ENCODE measurements at places on chromosomes 3 and 15. TPM values are rescaled to one million over a fixed set of nuclear protein-coding genes. Genes with fewer than 3 reads are reported as not detected.

The SLC2A2 gene
- not detected for polyA plus RNA-seq

The SERPINI2 gene
- not detected for polyA plus RNA-seq

The ERICH6 gene
- polyA plus RNA-seq = 0.41 TPM

The EPHA6 gene
- polyA plus RNA-seq = not detected

The B3GNT5 gene
- polyA plus RNA-seq = not detected

The NR2E3 gene
- polyA plus RNA-seq = 0.78 TPM

The GOLGA8G gene
- not detected for polyA plus RNA-seq

The PPARG gene
- not detected for polyA plus RNA-seq

The RASSF1 gene
- 155 TPM for polyA plus RNA-seq

The CISH gene
- 3.1 TPM for polyA plus RNA-seq

The GCSAM gene
- polyA plus RNA-seq = 34.0 TPM

The GRAMD2A gene
- not detected for polyA plus RNA-seq

The MKRN2OS gene
- not detected for polyA plus RNA-seq

The MAP1A gene
- not detected for polyA plus RNA-seq

The MIX23 gene
- 9.1 TPM for polyA plus RNA-seq

The IL17RC gene
- 6.7 TPM for polyA plus RNA-seq

The XCR1 gene
- not detected for polyA plus RNA-seq

The CD200 gene
- 40.9 TPM for polyA plus RNA-seq

The BCHE gene
- polyA plus RNA-seq = not detected

The ACOX2 gene
- polyA plus RNA-seq = not detected

The ATP8B4 gene
- polyA plus RNA-seq = not detected

The GPR87 gene
- polyA plus RNA-seq = not detected

The UBE3A gene
- polyA plus RNA-seq = 102 TPM

The GFM1 gene
- 29.2 TPM for polyA plus RNA-seq

The P3H2 gene
- polyA plus RNA-seq = not detected

The CNTN3 gene
- not detected for polyA plus RNA-seq

The GOLGA8J gene
- polyA plus RNA-seq = not detected

The RTP4 gene
- 5.9 TPM for polyA plus RNA-seq

The PP2D1 gene
- 0.64 TPM for polyA plus RNA-seq

The ITIH1 gene
- not detected for polyA plus RNA-seq

The PDZRN3 gene
- not detected for polyA plus RNA-seq

The SLC12A8 gene
- not detected for polyA plus RNA-seq

The CCR8 gene
- not detected for polyA plus RNA-seq

The PDIA5 gene
- 4.2 TPM for polyA plus RNA-seq

The DAG1 gene
- 8.9 TPM for polyA plus RNA-seq

The PCSK6 gene
- 0.14 TPM for polyA plus RNA-seq

The CACNA2D3 gene
- not detected for polyA plus RNA-seq

The FAN1 gene
- polyA plus RNA-seq = 9.1 TPM

The SLC9A9 gene
- polyA plus RNA-seq = 9.1 TPM

The ARGFX gene
- polyA plus RNA-seq = not detected

The CPLX3 gene
- not detected for polyA plus RNA-seq

The SKIL gene
- 10.0 TPM for polyA plus RNA-seq
